ENCODE measurements at places on chromosomes 7 and 10.
A peak's percentile ranks its signal among the peaks of the same experiment; 100 is the strongest.

- no peak for DNase-seq
Measured at GRCh38 chr10:59537501-59537900, 172.1 kb downstream of the SLC16A9 start.

DNA sequence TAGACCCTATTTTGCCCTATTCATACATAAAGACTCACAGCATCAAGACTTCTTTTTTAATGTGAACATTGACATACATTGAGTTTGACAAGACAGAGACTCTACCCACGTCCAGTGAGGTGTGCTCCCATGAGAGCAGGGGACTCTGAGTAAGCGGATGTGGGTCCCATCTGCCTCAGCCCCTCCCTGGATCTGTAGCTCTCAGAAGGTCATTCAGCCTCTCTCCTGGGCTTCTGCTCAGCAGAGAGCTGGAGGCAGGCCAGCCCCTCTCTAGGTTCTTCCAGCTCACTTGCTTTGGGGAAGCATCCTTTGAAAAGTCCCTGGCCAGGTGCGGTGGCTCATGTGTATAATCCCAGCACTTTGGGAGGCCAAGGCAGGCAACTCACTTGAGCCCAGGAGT, 146.9 kb upstream of the ZMIZ1 start:
- no peak for DNase-seq

GRCh38 chr10:66881814-66882213, 44.0 kb upstream of the LRRTM3 start:
- no peak for DNase-seq

GRCh38 chr10:50561816-50562215, 61.9 kb downstream of the SGMS1 start:
- DNase-seq = peak; percentile 51

DNA sequence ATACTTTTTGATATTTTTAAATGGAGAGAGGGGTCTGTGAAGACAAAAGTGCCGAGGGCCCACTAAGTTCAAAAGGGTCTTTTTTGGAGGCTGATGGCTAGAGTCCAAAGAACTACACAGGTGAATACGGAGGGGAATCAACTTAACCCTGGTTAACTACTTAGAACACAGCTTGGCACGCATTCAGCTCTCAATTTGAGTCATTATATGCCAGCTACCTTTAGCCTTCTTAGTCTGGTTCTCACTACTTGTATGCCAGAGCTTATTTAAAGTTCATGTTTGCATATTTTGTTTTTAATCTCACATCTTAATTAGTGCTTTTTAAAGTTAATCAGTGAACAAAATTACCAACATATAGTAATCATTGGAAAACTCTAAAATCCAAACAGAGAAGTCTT, 80.8 kb downstream of the VWDE start:
- DNase-seq = no peak

- DNase-seq = peak; percentile 76
Measured at GRCh38 chr10:76036111-76036940, 604.9 kb downstream of the LRMDA start.

DNA sequence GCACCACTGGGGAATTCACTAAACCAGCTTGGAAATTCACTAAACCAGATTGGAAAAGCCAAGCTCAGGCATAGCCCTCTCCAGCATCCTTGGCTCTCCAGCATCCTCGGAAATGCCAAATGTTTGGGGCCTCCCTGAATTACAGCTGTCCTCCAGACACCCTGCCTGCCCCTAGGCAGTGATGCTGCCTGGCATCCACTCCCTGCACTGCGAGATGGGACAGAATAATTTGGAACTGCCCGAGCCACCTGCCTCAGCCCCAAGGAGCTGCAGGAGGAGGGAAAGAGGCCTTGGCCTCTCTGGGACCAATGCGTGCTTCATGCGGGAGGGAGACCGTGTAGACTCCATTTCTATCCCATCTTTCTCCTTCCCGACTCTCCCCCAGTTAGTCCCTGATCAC, 64.3 kb downstream of the INSIG1 start:
- DNase-seq = no peak

GRCh38 chr7:151818674-151819519, 58.0 kb downstream of the PRKAG2 start:
- no peak for DNase-seq

DNA sequence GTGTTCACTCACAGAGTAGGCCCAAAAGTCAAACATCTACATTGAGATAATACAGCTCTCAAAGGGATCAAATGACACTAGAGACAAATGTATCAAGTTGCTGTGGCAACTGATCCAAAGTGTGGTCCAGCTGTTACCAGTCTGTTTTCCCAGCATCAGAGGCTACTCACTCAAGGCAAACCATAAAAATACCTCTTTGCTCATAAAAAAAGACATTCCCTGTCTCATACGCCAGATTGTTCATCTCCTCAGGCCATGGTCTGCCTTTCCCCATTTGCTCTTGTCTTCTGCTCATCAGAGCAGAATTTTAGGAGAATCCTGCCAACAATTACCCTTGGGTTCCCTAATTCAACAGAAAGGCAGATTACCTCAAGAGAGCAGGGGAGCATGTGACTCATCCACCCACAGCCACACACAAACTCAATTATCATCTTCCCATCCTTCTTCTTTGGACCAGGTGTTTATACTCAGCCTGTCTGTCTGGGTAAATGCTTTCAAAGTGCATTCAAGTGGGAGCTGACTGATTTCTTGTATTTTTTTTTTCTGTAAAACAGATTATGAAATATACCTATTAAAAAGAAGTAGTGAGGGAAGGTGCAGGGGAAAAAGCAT, 226.5 kb upstream of the HPS1 start:
- DNase-seq = no peak

- DNase-seq = no peak
Measured at GRCh38 chr10:58653139-58653538, 140.5 kb downstream of the BICC1 start.

DNA sequence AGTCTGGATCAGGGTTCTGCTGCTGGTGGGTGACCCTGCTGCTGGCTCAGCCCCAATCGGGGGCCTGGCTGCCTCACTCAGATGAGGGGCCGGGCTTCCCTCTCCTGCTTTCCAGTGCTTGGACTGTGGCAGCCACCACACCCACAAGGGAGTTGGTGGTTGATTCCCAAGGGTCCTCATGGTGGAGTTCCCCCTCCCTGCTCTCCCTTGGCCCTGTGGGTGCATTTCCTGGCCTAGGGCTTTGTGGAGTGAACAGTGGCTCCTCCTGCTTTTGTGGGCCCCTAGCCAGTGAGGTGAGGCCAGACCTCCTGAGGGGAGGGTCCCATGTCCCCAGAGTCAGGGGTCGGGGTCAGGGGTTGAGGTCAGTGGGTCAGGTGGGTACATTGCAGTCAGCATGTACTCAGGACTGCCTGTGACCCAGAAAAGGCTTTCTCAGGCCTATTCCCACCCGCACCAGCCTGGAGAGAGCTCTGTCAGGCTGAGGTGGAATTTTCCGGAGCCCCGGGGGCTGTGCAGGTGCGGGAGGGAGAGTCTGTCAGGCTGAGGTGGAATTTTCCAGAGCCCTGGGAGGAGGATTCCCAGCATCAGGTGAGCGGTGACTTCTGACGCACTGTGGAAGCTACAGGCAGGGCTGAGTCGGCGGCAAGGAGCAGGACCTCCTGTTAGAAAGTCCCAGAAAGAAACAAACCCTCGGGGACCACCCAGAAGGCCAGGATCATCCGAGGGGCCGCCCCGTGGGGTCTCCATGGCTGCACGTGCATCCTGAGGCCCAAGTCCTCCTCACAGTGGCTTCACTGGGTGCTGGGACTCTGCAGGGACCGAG, 94.4 kb upstream of the INSIG1 start:
- no peak for DNase-seq

GRCh38 chr10:76871697-76872295, 765.8 kb downstream of the KCNMA1 start:
- no peak for DNase-seq

DNA sequence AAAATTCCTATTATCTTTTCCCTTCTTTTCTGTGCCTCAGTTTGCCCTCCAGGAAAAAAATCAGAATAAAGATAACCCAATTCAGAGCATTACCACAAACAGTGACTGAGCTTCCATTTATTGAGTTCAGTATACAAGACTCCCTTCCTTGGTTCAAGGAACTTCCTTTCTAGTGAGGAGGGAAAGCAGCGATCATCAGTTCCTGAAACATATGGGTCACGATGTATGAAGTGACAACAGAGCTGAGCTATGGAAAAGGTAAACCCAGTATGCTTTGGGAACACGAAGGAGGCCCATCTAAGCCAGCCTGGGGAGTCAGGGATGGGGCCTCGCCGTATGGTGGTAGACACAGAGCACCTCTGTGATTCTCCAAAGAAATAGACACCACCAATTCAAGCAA, 15.8 kb downstream of the C10orf71 start:
- DNase-seq = no peak

DNA sequence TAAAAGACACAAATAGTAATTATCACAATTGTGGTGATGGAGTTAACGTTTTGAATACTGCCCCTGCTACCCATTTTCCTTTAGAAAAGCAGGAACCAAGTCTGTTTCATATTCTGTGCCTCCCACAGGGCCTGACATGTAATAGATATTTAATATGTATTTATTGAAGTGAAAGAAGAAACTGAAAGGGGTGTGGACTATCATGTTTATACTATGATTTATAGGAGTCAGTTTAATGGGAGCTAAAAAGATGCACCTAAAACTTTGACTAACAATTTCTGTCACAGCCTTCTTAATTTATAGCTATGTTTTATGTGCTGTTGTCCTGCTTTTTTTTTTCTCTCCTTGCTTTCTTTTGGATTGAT, 24.1 kb upstream of the BHLHA15 start:
- DNase-seq = no peak

- peak; percentile 98 for DNase-seq
Measured at GRCh38 chr7:101099969-101100781, 14.9 kb downstream of the TRIM56 start.

DNA sequence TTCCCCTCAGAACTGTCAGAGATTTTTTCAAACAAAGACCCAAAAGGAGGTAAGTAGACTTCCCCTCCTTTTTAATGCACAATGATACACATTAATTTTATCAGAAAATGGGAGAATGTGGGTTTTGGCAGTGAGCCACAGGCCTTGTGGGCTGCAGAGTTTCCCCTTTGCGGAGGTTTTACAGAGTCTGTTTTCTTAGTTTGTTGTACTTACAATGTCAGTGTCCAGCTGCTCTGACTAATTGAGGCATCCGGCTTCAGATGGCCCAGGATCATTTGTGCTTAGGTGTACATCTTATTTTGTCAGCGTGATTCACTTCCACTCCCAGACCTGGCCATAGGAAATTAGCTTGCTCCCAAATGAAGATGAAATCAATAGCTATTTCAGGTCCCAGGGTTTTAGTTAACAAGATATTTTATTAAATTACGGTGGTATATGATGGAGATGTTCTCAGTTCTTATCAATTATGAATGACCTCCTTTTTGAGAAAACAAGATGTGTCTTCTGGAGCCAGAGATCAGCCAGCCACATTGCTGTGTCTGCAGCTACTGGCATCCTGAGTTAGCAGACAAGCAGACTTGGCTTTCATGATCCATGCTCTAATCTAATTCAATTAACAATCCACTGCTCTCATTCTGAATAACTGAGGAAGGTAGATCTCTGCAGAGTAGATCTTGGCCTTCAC, 1086.6 kb upstream of the SORCS1 start:
- peak; percentile 81 for DNase-seq

DNA sequence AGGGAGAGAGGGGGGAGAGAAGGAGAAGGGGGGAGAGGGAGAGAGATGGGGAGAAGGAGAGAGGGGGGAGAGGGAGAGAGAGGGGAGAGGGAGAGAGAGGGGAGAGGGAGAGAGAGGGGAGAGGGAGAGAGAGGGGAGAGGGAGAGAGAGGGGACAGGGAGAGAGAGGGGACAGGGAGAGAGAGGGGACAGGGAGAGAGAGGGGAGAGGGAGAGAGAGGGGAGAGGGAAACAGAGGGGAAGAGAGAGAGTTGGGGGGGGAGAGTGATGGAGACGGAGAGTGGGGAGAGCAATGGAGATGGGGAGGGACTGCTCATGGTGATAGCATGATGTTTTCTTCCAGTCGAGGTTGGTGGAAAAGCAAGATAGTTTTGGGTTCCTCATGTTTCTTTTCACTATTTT, 172.4 kb downstream of the DNAJB6 start:
- no peak for DNase-seq

DNA sequence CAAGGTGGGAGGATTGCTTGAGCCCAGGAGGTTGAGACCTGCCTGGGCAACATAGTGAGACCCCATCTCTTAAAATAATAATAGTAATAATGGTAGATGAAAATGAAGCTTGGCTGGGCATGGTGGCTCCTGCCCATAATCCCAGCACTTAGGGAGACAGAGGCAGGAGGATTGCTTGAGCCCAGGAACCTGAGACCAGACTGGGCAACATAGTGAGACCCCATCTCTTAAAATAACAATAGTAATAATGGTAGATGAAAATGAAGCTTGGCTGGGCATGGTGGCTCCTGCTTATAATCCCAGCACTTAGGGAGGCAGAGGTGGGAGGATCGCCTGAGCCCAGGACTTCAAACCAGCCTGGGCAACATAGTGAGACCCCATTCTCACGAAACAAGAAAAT, 49.5 kb upstream of the LMTK2 start:
- no peak for DNase-seq

DNA sequence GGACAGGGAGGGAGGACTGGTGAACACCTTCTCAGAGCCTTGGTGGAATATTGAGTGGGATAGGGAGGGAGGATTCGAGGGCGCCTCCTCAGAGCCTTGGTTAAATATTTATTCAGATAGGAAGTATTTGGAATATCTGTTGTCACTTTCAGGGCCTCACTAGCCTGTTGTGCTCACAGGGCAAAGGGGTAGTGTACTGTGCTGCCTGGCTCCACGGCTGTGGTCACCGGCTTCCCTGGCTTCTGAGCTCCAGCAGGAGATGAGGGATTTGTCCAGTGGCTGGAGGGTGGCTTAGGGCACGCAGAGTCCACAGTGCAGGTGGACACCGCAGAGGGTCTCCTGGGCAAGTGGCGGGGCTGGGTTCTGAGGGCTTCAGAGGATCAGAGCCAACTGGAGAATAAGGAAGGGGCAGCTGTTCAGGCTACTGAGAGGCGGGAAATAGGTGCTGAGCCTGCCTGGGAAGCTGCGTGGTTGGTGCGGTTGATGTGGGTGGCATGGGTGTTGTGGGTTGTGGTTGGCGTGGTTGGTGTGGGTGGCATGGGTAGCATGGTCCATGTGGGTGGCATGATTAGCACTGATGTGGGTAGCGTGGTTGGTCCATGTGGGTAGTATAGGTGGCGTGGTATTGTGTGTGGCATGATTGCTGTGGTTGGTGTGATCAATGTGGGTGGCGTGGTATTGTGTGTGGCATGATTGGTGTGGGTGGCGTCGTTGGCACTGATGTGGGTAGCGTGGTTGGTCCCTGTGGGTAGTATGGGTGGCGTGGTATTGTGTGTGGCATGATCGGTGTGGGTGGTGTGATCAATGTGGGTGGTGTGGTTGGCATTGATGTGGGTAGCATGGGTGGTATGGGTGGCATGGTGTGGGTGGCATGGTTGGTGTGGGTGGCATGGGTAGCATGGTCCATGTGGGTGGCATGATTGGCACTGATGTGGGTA, 16.7 kb downstream of the INPP5A start:
- no peak for DNase-seq

- peak; percentile 69 for DNase-seq
Measured at GRCh38 chr10:46992803-46993561, 81.8 kb downstream of the PTPN20 start.
